ENCODE measurements at places on chromosomes 6 and 20.

DNA sequence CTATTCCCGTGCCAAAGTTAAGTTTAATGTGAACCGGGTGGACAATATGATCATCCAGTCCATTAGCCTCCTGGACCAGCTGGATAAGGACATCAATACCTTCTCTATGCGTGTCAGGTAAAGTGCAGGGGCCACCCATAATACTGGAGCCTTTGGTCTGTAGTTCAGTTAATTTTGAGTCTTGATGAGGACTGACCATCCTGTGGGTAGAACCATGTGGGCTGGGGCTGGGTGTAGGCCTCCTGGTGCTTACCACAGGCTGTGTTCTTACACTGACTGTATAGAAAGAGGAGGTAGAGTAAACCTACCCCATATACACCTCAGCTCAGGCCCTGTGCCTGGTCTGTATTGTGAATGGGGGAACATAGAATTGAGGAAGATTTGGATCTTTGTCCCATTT lies 2.4 kb downstream of the NOP56 start:
- no peak for DNase-seq

GRCh38 chr20:60976139-60976538 lies 275.9 kb upstream of the CDH4 start:
- DNase-seq, result no peak

DNA sequence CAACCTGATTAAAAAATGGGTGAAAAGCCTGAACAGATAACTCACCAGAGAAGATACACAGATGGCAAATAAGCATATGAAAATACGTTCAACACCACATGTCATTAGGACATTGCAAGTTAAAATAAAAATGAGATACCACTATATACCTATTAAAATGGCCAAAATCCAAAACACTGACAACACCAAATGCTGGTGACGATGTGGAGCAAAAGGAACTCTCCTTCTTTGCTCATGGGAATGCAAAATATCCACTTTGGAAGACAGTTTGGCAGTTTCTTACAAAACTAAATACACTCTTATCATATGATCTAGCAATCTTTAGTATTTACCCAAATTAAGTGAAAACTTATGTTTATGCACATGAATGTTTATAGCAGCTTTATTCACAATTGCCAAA lies 100.5 kb upstream of the ARID1B start:
- no peak for DNase-seq

DNA sequence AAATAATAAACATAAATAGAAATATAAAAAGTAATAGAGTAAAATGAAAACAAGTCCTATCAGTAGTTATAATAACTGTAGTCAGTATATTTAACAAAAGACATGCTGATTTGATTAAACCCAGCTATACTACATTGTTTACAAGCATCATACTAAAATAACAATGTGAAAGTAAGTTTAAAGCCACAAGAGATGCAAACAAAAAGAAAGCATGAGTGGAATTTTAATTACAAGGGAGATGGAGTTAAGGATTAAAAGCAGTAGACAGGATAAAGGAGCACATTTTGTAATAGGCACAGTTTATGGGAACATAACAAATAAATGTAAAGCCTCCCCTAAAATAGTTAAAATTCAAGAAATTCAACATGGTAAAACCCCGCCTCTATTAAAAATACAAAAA lies 41.5 kb downstream of the SENP6 start:
- DNase-seq, result no peak

- DNase-seq, result no peak
These were observed 6.2 kb downstream of the DUSP22 start for GRCh38 chr6:298233-299103.

Data from stimulated activated CD8-positive, alpha-beta memory T cell treated with anti-CD3 and anti-CD28 coated beads, Interleukin-7, amount 100 ng/mL, for 48 hours (primary cell).